ENCODE measurements at places on chromosomes 2 and 18. TPM values are rescaled to one million over a fixed set of nuclear protein-coding genes. Genes with fewer than 3 reads are reported as not detected.

PAX3 gene
- not detected for total RNA-seq

SP5 gene
- total RNA-seq: not detected

GEN1 gene
- total RNA-seq: 2.9 TPM

SOS1 gene
- 25.6 TPM for total RNA-seq

PARD6G gene
- total RNA-seq: 1.1 TPM

TANK gene
- 58.9 TPM for total RNA-seq

THSD7B gene
- not detected for total RNA-seq

GPR55 gene
- not detected for total RNA-seq

MYOM1 gene
- total RNA-seq: under 0.01 TPM

WDPCP gene
- 2.9 TPM for total RNA-seq

CMPK2 gene
- total RNA-seq: 3.6 TPM

MARCO gene
- total RNA-seq: not detected

TSPYL6 gene
- not detected for total RNA-seq

CXCR4 gene
- total RNA-seq: 3.2 TPM

NT5DC4 gene
- not detected for total RNA-seq

SLC4A3 gene
- 6.3 TPM for total RNA-seq

ZFP36L2 gene
- 27.9 TPM for total RNA-seq

FKBP7 gene
- total RNA-seq: 37.4 TPM

GALNT14 gene
- not detected for total RNA-seq

DUSP2 gene
- 1.8 TPM for total RNA-seq

C2orf76 gene
- total RNA-seq: 27.4 TPM

ASNSD1 gene
- total RNA-seq: 64.3 TPM

STON1 gene
- total RNA-seq: 14.8 TPM

CGREF1 gene
- total RNA-seq: 28.2 TPM

SERPINB3 gene
- not detected for total RNA-seq

ZNG1B gene
- 24.9 TPM for total RNA-seq

CD207 gene
- total RNA-seq: not detected

PPP1R1C gene
- total RNA-seq: not detected

CIB4 gene
- not detected for total RNA-seq

RGPD3 gene
- total RNA-seq: 0.90 TPM

EFEMP1 gene
- total RNA-seq: 5,147 TPM

SLC9A4 gene
- total RNA-seq: not detected

GKN2 gene
- total RNA-seq: not detected

SATB2 gene
- total RNA-seq: 1.3 TPM

TLX2 gene
- total RNA-seq: not detected

PAIP2B gene
- total RNA-seq: 0.18 TPM

SP9 gene
- total RNA-seq: not detected

CD226 gene
- total RNA-seq: not detected

RHBDD1 gene
- total RNA-seq: 7.0 TPM

CNGA3 gene
- not detected for total RNA-seq

FOXI3 gene
- not detected for total RNA-seq

HOXD13 gene
- total RNA-seq: not detected

COL6A3 gene
- 1,547 TPM for total RNA-seq

ABCA12 gene
- not detected for total RNA-seq

PTPRM gene
- total RNA-seq: 66.9 TPM

DSC2 gene
- 1.1 TPM for total RNA-seq

CYRIA gene
- total RNA-seq: 2.9 TPM

EML6 gene
- total RNA-seq: under 0.01 TPM

TMEM178A gene
- 5.7 TPM for total RNA-seq

CLEC4F gene
- not detected for total RNA-seq
